ENCODE measurements at places on chromosomes 7 and 10.

DNA sequence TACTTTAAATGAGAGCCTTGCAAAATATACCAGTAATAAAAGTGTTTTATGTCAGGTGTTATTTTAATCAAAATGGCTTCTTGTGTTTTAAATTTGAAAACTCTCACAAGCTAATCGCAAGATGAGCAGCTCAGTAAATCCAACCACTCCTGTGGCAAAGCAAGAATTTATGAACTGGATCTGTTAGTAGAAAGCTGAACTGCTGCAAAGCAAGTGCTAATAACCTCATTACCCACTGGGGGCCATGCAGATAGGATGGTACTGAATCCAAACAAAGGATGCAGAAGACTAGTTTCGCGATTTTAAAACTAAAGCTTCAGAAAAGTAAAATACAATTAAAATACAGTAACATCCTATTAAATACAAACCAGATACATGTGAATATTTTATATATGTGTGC lies 468.0 kb downstream of the PARD3 start:
- DNase-seq = no peak

GRCh38 chr7:131110297-131111080 lies 217.2 kb upstream of the MKLN1 start:
- DNase-seq = peak; percentile 44

- DNase-seq = peak; percentile 92
Measured at GRCh38 chr7:147513451-147513850, 1077.1 kb upstream of the C7orf33 start.

GRCh38 chr7:21371360-21371759 lies 56.5 kb upstream of the SP4 start:
- no peak for DNase-seq

- no peak for DNase-seq
Measured at GRCh38 chr10:97814996-97815395, 34.6 kb upstream of the GOLGA7B start.

DNA sequence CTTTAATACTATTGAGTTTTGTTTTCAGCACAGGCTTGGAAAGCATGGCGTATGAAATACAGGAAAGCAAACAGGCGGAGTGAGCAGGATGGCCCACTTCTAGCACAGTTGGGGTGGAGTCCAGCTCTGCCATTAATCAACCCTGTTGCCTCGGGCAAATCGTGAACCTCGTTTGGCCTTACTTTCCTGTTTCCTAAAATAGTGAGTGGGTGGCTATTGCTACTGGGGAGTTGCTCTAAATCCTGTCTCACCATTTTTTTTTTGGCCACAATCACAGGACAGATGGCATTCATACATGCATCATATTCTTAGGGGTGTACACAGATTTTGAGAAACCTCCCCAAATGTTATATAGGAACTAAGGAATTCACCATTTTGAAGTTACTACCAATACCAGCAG lies 157.8 kb downstream of the ANLN start:
- DNase-seq = no peak

- no peak for DNase-seq
Measured at GRCh38 chr7:114218283-114218682, 196.3 kb upstream of the FOXP2 start.

- DNase-seq = no peak
Measured at GRCh38 chr7:117759950-117760640, 113.1 kb downstream of the CTTNBP2 start.

DNA sequence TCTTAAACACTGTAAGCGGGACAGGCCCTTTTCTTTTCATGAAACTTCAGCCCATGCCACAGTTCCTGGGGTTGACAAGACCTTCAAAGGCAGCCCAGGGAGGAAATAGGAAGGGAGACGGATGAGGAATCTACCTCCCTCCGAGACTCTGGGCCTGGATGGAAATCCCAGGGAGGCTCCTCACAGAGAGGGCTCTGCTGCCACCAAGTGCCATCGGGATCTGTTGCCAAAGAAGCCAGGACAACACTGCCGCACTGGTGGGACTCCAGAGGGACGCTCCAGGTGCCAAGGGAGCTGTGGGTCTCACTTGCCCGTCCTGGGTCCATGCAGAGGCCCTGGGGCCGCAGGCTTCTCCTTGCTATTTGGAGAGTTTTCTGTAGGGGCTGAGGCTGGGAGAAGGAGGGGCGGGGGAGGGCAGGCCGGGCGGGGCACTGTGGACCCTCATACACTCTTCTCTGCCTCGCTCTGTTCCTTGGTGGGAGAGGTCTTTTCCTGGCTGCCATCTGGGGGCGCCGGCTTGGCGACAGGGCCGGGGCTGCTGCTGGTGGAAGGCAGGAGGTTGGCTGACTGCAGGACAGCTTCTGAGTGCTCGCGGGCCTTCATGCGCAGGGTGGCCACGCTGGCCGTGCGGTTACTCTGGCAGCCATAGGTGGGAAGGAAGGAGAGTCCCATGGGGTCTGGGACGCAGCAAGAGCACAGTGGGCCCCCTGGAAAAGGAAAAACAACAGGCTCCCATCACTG lies 30.0 kb downstream of the DRGX start:
- DNase-seq = no peak

GRCh38 chr10:35089611-35090161 lies 455 bp downstream of the CUL2 start:
- peak; percentile 17 for DNase-seq

DNA sequence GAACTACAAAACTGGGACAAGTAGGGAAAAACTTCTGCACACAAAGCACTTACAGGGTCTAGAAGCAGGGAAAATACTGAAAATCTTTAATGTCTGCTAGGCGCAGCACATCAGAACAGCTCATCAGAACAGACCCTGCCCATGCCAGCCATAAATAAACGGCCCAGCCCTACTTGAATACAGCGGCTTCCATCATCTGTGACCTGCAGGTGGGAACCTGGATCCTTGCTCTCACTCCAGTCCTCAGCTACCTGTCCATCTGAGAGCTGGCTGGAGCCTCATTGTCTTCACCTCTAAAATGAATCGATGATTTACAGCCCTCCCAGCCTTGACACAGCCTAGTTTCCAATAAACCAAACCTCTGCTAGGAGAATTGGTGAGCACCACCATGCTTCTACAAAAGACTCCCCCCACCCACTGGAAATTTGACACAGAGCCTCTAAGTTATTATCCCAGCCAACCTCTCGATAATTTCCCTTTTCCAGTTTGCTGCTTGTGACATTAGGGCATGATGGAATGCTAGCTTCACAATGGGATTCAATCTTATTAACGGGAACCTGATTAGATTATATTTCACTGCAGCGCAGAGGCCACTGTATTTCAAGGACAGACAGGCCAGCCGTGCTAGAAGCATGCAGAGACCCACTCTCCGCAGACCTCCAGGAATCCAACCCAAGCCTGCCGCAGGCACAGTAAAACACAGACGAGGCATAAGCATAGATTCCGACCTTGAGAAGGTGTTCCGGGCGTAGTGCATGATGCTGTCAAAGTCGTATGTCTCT lies 61.6 kb upstream of the OPALIN start:
- DNase-seq = no peak

- DNase-seq = no peak
Measured at GRCh38 chr7:93008833-93009232, 108.9 kb downstream of the SAMD9 start.

DNA sequence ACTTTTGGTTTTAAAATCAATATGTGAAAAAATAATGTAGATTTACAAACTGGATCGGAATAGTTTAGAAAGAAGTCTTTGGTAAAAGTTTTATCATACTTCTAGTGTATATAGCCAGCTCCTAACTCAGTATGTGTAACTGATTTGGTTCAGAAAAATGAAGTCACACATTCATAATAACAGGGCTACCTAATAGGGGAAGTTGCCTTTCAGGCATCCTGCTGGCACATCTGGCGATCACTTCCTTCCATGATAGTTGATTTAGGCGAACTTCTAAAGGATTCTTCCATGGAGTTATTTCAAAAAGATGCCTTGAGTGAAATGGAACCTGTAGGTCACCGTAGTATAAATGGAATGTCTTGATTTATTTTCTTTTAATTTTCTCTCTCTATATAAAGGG lies 69.1 kb downstream of the SHH start:
- no peak for DNase-seq

DNA sequence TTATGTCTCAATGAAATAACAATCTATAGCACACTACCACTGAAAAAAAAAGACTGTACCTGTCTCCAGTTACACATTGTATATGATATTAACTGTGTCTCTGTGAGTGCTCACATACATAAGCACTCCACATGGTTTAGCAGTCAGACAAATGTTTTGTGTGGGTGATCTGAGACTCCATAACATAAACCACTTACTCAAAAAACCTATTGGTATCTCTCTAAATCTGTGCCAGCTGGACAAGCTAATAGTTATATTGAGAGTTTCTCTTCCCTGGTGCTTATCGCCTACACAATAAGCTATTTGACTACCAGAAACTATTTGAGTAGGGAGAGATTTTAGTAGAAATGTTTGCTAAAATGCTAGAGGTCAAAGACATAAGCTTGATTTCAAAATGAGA lies 190.1 kb upstream of the AGR3 start:
- DNase-seq = no peak

GRCh38 chr7:73974948-73975926 lies 52.7 kb upstream of the ELN start:
- DNase-seq = no peak

DNA sequence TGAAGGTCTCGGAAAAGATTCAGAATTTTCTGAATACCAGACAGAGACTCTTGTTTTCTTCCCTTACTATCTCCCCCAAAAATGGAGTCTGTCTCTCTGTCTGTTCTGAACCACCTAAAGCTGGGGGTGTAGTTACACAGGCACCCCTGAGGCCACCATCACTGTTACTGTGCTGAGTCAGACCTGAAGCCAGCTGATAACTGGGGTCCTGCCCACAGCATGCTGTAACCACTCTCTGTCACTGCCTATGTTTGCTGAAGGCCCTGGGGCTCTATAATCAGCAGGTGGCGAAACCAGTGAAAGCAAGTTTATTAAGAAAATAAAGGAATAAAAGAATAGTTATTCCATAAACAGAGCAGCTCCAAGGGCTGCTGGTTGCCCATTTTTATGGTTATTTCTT lies 575.2 kb upstream of the POT1 start:
- no peak for DNase-seq

DNA sequence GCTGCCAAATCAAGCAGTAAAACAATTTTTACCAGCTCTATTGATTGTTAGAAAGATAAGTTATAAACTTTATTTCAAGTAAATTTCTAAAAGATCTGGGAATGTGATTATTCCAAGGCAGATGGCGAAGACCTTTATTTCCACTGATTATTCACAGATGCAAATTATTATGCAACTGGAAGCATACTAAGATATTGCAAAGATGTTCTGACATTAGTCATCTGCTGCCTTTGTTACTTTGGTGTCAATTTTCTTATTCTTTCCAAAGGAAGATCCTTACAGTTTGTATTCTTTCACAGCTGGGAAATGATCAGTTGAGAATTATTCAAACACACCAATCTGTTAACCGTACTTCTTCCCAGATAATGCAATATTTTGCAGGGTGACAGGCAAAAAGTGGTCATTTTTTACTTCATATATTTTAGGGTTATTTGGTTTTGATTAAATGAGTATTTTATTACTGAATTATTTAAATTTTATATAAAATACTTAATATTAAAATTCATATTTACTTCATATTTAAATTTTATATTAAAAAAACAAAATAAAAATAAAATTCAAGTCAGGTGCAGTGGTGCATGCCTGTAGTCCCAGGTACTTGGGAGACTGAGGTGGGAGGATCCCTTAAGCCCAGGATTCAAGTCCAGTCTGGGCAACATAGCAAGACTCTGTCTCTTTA lies 171.3 kb downstream of the FZD1 start:
- DNase-seq = no peak

DNA sequence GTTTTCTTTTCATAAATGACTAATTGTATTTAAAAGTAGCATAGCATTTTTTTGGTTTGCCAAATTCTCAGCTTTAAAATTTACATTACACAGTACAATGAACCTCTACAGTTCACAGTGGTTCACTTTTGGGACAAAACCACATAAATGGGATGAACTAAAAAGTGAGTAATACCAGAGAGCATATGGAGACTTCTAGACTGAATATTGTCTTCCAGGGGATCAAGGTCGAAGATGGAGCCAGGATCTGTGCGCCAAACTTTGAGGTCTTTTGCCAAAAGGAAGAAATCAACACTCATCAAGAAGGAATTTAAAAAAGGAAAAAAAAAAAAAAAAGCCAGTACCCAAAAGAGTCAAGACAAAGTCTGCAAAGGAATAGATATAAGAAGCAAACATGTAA lies 87.5 kb downstream of the NEBL start:
- no peak for DNase-seq

DNA sequence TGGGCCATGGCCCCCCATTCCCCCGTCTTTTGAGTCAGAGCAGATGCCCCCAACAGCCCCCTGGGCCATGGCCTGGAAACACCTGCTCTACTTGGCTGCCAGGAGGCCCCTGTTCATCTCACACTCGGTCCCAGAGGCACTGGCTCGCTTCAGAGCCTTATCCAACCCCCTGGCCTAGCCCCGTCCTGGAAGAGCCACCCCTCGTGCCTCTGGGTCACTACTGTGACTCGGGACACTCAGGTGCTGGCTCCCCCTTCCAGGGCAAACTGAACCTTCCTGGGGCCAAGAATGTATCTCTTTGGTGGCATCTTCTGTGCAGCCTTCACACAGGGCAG lies 7.0 kb downstream of the POLR2J start:
- DNase-seq = no peak

- no peak for DNase-seq
Measured at GRCh38 chr7:28042721-28043120, 137.9 kb downstream of the JAZF1 start.

DNA sequence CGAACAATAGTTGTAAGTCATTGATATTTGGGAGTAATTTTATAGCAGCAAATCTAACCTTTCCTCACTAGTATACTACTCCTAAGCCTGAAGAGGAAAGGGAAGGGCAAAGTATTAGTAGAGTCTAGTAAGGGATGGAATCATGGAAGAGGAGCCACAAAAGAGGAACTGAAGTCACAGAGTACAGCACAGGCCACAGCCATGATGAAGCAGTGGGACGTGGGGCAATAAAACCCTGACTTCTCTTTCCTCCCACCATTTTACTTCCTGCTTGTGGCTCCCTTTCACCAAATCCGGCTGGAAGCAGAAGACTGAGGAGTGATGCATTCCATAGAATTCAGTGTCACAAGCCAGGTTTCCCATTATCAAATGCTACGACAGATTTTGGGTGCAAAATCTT lies 58.7 kb downstream of the CABCOCO1 start:
- no peak for DNase-seq

DNA sequence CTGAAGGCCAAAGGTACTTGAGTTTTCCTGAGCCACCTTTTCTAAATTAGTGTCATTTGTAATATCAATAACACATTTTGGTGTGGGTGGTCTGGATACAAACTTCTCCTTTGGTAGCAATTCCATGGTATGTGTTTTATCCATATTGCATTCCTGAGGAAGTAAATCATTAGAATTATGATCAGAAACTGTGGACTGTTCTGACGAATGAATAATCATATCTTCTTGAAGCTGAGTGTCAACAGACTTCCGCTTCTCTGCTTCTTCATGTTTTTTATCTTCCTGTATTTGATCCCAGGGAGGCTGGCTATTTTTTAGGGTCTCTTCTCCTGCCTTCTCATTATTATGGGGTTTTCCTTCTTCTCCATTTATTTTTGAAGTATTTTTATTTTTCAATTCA lies 81.4 kb downstream of the NRBF2 start:
- no peak for DNase-seq

DNA sequence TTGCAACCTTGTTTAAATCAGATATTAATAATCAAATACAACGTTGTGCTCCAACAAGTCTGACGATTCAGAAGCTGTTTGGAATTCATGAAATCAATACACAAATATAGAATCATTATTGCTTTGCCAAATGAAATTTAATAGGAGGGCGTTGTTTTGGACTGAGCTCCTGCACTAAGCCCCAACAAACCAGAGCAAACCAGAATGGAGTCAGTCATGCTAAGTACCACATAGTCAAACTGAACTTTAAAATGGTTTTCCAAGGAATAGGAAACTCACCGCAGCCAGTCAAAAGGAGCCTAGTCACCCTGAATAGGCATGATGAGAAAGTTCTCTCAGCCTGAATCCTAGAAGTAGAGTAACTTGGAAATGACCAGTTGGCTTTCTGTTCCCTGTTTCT lies 53.7 kb downstream of the HACD1 start:
- no peak for DNase-seq

Data from NCI-H2227 treated with DMSO at 0.1 percent for 48 hours (cell line).